ENCODE measurements at places on chromosomes 12 and 14. TPM values are rescaled to one million over a fixed set of nuclear protein-coding genes. Genes with fewer than 3 reads are reported as not detected.

DNA sequence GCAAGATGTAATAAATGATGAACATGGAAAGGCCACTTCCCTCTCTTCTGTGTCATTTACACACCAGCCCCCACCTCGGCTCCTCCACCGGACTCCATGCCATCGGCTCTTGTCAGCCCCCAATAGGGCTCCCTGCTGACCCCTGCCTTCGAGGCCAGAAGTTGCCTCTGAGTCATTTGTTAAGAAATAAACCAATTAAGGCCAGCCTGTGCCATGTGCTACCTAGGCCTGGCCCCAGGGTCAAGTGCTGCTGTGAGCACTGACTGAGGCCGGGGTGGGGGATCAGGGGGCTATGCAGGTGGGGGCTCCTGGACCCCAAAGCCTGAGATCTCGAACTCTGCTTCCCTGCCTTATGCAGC, 53.2 kb downstream of the TESC start:
- DNase-seq, result no peak

GRCh38 chr12:11687528-11687927, 38.1 kb downstream of the ETV6 start:
- no peak for DNase-seq

GRCh38 chr14:74421981-74422380, 4.0 kb downstream of the SYNDIG1L start:
- DNase-seq, result no peak

DNA sequence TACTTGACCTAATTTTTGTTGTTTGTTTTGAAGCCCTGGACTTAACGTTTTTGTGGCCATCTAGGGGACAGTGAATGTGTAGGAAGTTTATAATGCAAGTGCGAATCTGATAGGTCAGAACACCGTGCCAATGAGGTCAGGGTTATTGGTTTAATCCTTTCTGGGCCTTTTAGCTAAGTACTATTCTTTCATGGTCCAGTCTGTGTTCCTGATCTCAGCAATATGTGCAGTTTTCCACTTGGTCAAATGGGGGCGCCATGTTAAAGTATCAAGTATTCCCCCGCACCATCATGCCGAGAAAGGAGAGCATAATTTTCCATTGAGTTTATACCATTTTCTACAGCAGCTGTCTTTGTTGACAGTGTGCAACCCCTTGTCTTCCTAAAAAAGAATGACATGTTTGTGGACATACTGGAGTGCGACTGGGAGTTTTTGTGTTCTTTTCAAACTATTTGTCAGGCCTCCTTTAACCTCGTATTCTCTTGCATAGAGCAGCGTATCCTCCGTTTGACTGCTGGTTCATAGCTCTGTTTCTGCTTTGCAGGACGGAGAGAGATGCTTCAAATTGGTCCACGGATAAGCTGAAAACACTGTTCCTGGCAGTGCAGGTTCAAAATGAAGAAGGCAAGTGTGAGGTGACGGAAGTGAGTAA, 1.3 kb downstream of the AHSA1 start:
- DNase-seq, result peak; percentile 77

- DNase-seq, result no peak
Observed at GRCh38 chr14:98181768-98182167, 1090.2 kb downstream of the BCL11B start.

- DNase-seq, result peak; percentile 13
Observed at GRCh38 chr12:53750812-53751335, 905 bp downstream of the CISTR start.

DNA sequence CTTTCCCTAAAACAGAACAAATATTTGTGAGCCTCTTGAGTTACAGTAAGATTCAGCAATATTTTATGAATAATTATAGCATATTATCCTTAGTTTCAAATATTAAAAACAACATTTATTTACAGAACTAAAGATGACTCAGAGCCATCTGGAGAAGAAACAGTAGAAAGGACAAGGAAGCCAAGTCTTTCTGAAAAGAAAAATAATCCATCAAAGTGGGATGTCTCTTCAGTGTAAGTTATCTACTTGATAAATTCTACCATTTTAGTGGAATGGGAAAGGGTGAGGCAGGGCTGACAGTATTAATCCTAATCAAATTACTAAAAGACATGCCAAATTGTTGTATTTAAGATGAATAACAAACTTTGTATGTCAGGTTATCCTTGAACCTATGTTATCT, 88.1 kb downstream of the DNAI7 start:
- no peak for DNase-seq

GRCh38 chr12:12917517-12917916, 26.2 kb downstream of the GPRC5A start:
- DNase-seq, result no peak

DNA sequence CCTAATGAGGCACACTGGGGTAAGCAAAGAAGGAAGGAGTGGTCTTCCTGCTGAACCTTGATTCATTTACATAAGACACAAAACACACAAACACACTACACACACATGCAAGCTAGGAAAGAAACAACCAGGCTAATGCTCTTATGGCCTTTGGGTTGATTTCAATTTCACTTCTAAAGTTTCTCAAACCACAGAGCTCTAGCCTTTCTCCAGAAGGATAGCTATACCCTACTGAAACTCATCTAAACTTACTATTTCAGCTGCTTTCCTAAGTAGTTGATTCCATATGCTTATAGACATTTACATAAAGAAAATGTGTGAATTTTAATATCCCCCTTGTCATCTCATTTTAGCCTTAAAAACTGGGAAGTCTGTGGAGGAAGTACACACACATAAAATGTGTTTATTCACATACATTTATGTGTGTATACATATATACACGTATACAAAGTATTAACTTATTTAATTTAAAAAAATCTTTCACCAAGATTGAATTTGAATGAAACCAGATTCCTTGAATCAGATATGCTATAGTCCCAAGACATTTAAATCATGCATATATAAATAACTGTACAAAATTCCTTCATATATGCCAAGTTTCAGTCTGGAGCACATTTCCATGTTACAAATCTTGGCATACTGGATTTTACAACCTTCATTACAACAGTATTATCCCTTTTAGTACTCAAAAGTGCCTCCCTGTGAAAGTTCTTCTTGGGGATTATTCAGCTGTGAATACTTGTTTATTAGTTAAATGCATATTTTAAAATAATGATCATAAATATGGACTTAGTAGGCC, 231.8 kb upstream of the NPAS3 start:
- no peak for DNase-seq

C12orf50 gene
- total RNA-seq, result not detected

GRCh38 chr12:118850244-118850825, 131.0 kb upstream of the SRRM4 start:
- no peak for DNase-seq

DNA sequence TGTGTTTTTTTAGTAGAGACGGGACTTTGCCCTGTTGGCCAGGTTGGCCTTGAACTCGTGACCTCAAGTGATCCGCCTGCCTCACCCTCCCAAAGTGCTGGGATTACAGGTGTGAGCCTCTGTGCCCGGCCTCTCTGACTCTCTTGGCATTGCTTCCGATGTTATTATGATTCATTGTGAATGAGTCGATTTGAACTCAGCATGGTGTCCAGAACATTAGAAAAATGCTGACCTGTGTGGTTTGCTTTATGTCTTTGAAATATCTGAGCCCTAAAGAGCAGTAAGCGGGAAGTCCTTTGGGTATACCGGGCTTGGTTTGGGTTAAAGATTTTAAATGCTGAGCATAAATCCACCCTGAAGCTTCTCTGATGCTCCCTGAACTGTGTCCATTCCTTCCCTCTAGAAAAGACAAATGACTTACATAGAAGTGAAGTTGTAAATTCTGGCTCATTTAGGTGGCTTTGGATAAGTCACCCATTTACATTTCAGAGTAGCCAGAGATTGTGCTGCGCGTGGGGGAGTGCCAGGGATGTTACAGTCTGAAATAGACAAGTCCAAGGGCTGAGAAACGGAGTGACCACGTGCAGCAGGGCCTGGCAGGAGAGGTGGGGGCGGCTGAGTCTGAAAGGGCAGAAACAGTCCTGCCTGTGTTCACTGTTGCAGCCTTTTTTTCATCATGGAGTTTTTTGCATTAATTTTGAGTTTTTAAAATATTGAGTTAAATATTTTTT, 39.6 kb downstream of the SLC15A4 start:
- DNase-seq, result peak; percentile 41

DNA sequence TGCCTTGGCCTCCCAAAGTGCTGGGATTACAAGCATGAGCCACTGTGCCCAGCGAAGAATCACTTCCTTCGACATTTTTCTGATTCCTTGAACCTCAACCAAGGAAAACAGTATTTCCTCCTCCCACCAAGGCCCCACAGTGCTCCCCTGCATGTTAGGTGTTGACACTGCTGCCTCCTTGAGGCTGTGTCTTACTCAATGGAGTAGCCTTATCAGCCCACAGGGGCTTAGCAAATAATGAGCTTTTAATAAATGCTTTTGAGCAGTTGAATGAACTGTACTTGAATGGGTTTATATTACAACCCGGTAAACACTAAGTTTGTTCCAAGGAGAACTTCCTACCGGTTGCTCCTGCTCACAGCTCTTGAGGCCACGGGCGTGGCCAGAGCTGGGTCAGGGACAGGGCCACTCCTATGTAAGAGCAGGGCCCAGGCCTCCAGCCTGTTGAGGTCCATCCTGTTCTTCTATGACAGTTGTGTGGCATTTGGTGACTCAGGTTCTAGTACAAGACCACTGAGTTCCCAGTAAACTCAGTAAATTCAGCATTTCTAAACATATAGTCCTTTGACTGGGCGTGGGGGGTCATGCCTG, 36.8 kb upstream of the TUBA1A start:
- DNase-seq, result peak; percentile 66

DNA sequence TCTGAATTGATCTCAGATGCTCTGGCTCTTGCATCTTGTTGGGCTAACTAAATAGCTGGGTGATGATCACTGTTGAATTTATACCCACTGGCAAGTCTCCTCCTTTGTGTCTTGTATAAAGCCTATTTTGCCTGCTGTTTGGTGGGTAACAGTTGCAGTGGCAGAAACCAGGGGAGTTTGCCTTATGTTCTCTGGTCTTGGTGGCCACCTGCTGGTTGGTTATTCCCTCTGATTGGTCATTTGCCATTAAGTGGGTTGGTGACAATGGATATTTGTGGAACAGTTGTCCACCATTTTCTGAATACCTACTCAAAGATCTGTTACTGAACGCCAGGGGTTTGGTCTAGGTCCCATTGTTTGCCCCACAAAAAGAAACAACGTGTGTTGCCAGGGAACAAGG, 52.1 kb downstream of the AVPR1A start:
- no peak for DNase-seq

SLC39A5 gene
- total RNA-seq, result not detected
